ENCODE measurements at places on chromosomes 4 and X.

GRCh38 chr4:123064390-123064789, 142.0 kb upstream of the NUDT6 start:
- no peak for DNase-seq

DNA sequence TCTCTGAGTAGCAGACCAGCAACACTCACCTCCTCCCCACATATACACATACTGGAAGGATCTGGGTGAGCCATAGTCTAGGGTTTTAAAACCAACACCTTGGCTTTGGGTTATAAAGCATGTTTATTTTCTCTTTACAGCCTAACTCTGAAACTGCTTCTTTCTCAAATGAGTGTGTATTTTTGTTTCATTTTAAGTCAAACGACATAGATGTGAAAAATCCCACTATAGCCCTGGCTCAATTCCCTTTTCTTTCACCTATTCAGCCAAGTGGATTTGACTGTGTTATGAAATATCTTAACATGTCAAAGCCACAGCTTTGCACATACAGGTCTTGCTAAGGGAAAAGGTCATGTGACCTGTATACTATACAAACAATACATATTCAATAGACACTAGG, 13.8 kb downstream of the NEXMIF start:
- no peak for DNase-seq

DNA sequence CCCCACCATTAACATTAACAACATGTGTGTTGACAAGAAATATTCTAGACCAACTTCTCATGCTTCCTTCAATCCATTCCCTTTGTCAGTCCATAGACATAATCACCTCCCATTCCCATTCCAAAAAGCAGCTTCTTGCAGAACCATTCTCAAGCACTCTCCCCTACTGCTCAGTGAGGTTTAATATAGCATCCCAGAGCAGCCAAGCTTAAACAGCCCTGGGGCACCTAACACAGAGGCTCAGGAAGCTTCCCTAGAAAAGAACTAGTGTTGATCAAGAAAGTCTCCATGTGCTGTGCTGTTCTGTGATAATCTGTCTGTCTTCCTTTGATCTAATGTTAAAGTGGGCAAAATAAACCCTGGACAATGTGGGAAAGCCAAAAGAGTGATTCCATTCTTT, 174.2 kb upstream of the NOCT start:
- DNase-seq: no peak

DNA sequence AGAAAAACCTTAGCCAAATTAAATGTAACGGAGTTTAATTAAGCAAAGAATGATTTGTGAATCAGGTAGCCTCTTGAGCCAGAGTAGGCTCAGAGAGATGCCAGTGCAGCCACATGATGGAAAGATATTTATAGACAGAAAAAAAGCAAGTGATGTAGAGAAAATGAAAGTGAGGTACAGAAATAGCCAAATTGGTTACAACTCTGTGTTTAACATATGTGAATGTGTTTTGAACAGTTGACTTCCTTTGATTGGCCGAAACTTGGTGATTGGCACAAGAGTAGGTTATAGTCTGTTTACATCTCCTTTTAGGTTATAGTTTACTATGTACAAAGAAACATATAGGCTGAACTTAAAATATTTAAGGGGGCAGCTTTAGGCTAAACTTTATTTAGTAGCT, 459.9 kb upstream of the BOD1L1 start:
- DNase-seq: no peak

GRCh38 chr4:112513971-112514646, 1.9 kb downstream of the NEUROG2 start:
- DNase-seq: no peak

DNA sequence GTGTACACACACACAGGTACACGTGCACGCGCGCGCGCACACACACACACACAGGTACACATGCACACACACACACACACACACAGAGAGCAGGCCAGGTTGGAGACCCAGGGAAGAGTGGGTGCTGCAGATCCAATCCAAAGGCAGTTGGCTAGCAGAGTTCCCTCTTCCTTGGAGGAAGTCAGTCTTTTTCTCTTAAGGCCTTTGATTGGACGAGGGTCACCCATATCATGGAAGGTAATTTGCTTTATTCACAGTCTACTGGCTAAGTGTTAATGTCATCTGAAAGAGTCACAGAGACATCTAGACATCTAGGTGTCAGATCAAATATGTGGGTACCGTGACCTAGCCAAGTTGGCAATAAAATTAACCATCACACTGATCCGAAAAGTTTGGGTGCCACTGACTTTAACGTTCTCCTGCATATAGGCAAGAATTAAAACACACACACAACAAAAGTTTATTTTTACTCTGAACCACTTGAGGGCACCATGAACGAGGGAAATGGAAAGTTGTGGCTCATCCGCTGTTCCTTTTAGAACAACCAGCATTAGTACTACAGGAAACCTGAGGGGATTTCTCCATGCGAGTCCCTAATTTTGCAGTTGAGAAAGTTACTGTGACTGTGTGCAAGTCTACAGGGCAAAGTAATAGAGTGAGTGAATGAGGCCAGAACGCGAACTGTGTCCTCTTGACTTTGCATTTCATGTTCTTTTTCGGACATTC, 66.0 kb upstream of the STOX2 start:
- DNase-seq: no peak
